ENCODE measurements at places on chromosomes 7 and 10. TPM values are rescaled to one million over a fixed set of nuclear protein-coding genes. Genes with fewer than 3 reads are reported as not detected.

GRCh38 chr10:79046326-79046725 lies 22.4 kb upstream of the ZMIZ1 start:
- peak; percentile 18 for DNase-seq

The HOXA1 gene
- 0.72 TPM for total RNA-seq

DNA sequence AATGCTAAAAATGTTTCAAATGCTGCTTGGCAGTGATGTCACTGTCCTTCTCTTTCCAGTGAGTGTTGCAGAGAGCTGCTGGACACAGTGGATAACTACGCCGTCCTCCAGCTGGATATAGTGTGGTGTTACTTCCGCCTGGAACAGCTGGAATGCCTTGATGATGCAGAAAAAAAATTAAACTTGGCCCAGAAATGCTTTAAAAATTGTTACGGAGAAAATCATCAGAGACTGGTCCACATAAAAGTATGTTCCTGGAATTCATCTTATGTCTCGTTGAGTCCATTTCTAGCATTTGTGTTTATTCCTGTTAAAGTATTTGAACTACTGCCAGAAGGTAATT lies 25.2 kb downstream of the NUB1 start:
- no peak for DNase-seq

The COL13A1 gene
- total RNA-seq, result not detected

The RELN gene
- total RNA-seq, result not detected

The GPR26 gene
- total RNA-seq, result not detected

The GJD4 gene
- total RNA-seq, result not detected

GRCh38 chr7:1497293-1497927 lies 6.8 kb downstream of the INTS1 start:
- no peak for DNase-seq

DNA sequence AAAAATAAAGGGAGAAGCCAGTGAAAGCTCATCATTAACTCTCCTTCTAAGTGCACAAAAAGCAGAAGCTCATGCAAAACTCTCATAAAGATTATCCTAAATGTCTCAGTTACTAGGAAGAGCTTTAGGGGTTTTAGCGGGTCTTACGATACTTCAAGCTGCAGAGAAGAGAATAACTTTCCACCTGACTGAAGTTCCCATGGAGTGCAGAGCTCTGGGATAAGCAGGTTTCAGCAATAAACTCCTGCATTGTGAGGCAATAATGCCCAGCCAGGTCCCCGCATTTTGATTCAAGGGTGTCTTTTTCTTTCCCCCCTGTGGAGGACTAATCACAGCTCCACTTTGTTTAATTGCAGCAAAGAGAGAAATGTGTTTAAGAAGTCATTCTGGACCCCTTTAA lies 241.9 kb upstream of the SP8 start:
- no peak for DNase-seq

The ANKRD1 gene
- not detected for total RNA-seq

The HMX2 gene
- not detected for total RNA-seq

GRCh38 chr10:67921065-67921464 lies 36.6 kb downstream of the SIRT1 start:
- DNase-seq, result no peak

- no peak for DNase-seq
Measured at GRCh38 chr7:78499971-78500370, 701.4 kb downstream of the PHTF2 start.

The OGDHL gene
- total RNA-seq, result not detected

GRCh38 chr10:129545261-129545660 lies 78.2 kb downstream of the MGMT start:
- no peak for DNase-seq

The SMO gene
- total RNA-seq, result not detected

The ANKRD7 gene
- 1.2 TPM for total RNA-seq

- no peak for DNase-seq
Measured at GRCh38 chr10:28833313-28833712, 156.0 kb downstream of the BAMBI start.

DNA sequence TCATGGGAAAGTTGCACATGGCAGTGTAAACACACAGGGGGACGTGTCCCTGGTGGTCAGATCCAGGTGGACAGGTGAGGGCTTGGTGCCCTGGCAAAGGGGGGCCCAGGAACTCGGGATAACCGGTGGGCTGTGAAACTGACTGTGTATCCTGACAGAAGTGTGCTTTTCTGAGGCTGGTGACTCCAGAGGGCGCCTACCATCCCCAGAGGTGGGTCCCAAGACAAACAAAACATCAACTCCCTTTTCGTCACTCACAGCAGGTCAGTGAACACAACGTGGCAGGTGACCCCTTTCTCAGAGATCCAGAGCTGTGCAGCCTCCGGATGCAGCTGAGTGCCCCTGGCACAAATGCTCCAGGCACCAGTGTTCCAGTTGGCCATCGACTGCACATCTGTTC lies 56.0 kb upstream of the DDC start:
- DNase-seq, result no peak

DNA sequence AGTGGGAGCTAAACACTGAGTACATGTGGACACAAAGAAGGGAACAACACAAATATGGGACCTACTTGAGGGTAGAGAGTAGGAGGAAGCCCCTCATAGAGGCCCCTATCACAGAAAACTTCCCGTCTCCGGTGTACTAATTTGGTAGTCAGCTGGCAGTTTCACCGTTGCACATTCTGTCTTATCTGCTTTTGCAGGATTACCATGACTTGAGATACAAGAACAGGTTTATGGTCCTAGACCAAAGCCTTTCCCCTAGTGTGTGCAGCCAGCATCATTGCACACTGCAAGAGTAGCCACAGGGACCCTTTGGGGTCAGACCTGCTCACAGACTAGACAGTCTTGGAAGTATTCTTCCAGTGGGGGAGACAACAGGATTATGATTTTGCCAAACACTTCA lies 5.9 kb upstream of the IFIT1B start:
- no peak for DNase-seq

DNA sequence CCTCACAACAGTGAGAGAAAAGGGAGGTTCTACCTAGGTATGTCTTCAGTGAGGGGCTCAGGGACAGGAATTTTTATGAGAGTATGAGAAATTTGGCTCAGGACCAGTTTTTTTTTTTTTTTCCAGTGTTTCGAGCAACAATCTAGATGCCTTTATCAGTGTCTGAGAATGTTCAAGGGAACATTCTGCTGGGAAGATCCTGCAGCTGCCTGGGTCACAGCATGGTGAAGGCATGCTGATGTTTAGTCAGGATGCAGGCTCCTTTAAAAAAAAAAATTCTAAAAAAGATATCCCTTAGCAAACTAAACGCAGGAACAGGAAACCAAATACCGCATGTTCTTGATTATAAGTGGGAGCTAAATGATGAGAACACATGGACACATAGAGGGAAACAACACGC lies 31.0 kb downstream of the SBDS start:
- DNase-seq, result no peak

- DNase-seq, result no peak
Measured at GRCh38 chr7:95758187-95758586, 14.2 kb upstream of the DYNC1I1 start.

GRCh38 chr7:130881799-130882141 lies 147.8 kb upstream of the KLF14 start:
- no peak for DNase-seq

The TRIL gene
- not detected for total RNA-seq

GRCh38 chr7:70579397-70580097 lies 552.4 kb upstream of the GALNT17 start:
- DNase-seq, result no peak

- DNase-seq, result no peak
Measured at GRCh38 chr10:4332764-4333458, 493.1 kb upstream of the AKR1E2 start.

GRCh38 chr7:118826246-118826645 lies 601.7 kb downstream of the ANKRD7 start:
- DNase-seq, result no peak

DNA sequence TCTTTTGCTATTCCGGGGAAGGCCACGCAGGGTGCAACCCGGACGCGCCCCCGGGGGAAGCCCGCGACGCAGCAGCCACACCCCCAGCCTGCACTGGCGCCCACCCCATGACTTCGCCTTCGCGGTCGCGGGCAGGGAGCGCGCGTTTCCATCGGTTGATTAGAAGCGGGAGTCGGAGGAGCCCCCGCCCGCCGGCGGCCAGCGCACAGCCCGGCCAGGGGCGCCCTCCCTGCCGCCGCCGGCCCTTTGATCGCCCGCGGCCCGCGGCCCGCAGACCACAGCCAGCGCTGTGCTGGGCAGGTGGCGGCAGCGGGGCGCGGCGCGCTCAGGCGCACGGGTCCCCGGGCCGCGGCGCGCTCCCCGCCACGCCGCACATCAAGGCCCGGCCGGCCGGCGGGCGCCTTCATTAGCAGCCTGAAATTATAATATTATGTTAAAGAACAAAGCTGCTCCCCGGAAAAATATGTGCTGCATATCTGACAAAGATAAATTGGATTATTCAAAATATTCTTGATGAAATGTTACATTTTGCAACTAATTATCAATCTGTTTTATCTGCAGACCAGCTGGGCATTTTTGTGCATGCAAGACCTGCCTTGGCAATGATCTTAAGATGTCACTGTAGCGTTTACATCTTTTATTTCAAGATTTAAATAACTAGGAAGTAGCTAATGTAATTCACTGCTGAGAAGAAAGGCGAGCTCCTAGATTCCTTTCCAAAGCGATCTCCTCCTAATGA lies 160.7 kb upstream of the MKI67 start:
- no peak for DNase-seq

DNA sequence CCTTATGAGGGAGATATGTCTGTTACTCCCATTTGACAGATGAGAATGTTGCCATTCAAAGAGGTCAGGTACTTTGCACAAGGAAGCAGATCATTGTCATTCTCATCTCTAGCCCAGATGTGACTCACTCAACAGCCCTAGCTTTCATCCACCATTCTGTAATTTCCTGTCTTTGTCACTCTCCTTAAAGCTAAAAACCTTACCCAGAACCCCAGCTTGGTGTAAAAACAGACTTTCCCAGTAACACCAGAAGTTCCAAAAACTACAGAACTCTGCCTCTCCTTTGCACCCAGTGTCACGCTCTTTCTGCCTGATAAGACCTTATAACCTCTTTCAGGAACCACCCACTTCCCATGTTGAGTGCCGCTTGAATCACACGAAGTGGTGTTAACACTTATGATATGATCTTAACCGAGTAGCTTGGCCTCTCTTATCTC lies 89.1 kb upstream of the SP4 start:
- DNase-seq, result no peak

The FAM131B gene
- total RNA-seq, result 2.9 TPM

The LBX1 gene
- total RNA-seq, result not detected

- no peak for DNase-seq
Measured at GRCh38 chr10:48549236-48549635, 55.6 kb downstream of the ARHGAP22 start.

DNA sequence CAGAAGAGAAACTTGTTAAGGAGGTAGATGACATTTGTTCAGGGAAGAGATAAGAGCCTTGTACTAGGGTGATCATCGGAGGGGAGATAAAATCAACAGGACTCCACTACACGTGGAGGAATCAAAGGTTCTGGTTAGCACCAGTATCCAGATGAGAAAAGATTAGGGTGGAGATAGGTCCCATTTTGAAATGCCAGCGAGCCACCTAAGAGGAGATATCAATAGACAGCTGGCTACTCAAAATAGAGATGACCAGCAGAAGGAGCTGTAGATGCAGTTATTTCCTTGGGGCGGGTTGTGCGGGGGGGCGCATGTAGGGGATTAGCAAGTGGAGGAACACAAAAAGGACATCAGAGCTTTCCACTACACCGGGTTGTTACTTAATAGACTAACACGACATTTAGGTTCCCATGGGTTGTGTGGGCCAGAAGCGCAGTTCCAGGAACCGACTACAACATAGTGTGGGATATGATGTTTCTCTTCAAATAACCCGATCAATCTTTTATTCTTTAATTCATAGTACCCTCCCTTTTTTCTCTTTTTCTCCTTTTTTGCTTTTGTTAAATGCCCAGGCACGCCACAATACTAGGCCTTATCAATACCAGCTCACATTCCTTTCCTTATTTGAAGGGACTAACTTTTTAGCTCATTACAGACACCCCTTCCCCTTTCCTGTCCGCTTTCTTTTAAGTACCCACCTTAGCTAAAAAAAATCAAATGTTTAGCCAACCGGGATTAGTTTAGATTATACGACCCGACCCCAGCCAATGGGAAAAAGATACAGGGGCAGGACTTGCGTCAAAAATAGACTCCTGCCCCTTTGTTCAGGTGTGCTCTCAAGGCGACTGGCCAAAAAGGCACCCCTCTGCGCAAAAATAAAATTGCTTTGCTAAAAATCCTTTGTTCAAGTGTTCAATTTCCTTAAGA lies 2.0 kb upstream of the KIF11 start:
- DNase-seq, result peak; percentile 37

DNA sequence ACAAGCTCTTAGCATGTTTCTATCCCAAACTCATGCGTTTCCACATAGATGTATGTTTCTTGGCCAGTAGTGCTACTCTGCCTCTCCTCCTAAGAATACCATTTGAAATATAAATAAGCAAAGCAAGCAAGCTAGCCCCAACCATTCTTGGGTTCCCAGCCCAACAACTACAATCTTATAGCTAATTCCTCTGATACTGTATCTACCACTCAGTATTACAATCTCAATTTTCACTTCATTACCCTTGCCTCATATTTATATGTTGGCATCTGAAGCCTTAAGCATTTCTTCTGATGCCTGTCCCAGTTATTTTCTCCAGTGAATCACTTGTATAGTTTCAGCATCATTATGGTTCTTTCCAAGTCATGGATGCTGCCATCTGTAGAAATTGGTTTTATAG lies 181.1 kb downstream of the ST7 start:
- no peak for DNase-seq

DNA sequence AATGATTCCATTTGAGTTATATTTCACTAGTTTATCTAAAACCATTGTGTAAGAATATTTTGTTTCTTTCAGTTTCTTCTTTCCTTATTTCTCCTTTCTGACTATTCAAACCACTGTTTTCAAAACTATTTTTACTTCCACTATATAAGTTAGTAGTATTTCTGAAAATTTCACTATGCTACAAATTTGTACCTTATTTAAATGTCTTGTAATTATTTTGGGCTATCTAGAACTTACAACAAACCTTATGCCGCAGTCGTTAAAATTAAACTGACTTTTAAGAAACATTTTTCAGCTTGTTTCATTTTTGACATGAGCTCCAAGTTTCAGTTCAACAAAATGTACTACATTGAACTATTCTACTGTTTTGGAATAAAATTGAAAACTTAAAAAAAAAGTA lies 1.8 kb downstream of the TFEC start:
- no peak for DNase-seq

The PTPRN2 gene
- 4.5 TPM for total RNA-seq

- DNase-seq, result no peak
Measured at GRCh38 chr7:101934618-101935017, 117.2 kb downstream of the CUX1 start.

DNA sequence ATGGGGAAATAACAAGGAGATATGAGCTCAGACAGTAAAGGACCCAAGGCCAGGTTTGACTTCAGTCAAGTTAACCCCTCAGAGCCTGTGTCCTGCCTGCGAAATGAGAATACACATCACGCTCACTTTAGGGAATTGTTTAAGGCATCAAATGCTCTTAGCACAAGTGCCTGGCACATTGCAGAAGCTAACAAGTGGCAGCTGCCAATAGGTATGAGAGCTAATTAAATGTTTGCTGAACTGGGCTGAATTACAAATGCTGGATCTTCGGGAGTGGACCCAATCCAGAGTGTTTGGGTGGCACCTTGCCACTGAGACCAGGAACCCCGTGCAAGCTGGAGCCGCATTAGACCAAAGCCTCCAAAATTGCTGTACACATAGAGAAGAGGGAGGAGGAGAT lies 136.8 kb downstream of the C10orf90 start:
- no peak for DNase-seq

Measured in activated naive CD8-positive, alpha-beta T cell treated with anti-CD3 and anti-CD28 coated beads, Interleukin-2, amount 10 ng/mL, durations not matched to agents 7 days and 5 days (primary cell).